ENCODE measurements at places on chromosomes 11 and 22. TPM values are rescaled to one million over a fixed set of nuclear protein-coding genes. Genes with fewer than 3 reads are reported as not detected.

- DNase-seq = no peak
Observed at GRCh38 chr11:46491661-46492330, 100.2 kb upstream of the CHRM4 start.

DNA sequence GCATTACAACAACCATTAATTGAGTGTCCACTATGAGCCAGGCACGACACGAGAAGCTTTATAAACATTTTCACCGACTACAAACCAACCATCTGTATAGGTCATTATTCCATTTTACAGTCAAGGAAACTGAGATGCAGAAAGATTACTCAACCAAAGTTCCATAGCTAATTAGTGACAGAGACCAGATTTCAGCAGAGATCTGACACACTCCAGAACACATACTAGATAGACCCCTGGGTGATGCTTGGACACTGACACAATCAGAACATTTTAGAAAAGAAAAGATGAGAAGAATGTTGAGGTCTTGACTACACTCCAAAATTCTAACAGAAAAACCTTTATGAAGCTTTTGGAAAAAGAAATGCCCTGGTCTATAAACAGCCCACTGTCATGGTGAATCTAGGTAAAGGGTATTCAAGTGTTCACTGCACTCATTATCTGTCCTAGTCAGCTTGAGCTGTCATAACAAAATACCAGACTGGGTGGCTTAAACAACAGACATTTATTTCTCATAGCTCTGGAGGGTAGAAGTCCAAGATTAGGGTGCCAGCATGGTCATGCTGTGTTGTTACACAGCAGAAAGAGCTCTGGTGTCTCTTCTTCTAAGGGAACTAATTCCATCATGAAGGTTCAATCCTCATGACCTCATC lies 89.0 kb downstream of the RELT start:
- DNase-seq = no peak

DNA sequence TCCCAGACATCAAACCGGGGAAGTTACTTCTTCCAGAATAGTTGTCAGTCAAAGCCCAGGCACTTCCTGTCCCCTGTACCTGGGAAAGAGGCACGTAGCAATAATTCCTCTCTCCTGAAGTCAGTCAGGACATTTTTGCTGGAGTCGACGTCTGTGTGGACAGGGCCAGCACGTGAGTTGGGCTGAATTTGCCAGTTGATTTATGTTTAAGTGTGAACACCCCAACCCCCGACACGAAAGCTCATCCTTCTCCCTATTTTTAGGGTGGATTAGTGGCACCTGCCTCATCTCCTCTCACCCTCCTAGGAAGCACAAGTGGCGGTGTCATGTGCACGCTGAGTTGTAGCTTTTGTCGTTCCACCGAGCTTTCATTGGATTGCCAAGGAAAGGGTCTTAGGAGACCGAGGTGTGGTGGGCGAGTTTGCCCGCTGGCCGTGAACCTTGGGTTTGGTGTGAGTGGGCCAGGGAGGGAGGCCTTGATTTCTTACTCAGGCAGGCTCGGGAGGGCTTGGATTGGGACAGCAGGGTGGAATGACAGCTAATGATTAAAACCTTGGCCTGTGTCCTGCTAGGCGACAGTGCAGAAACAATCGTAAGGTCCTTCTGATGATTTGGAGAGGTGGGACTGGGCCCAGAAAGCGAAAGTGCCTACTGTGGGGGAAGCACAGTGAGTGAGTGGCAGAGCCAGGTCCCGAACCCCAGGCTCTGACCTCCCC lies 87.0 kb upstream of the CRYBB3 start:
- DNase-seq = no peak

DNA sequence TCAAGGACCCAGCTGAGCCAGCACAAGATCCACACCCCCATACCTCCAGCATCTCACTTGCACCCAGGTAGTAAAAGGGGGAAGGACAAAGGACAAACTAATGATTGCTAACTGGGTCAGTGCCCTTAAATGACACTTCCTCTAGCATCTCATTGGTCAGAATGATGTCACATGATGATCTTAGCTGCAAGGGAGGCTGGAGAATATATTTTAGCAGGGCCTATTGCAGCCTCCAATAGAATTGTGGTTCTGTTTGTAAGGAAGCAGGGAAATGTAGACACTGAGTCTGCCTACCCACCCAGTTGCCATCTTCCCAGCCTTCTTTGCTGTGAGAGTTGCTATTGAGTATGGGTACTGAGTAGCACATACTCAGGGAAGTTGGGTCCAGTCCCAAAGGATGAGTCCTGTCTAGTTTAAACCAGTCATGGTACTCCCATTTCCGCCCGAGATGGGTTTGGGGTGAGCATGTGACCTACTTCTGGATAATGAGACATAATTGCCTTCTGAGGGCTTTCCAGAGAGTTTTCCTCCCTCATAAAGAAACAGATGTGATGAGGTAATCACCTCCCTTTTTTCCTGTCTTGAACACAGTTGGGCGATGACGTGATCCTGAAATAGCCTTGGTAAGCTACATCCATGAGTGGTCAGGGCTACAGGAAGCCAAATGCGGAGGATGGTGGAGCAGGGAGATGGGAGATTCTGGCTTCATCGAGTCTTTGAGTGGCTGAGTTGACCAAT lies 5.5 kb upstream of the DNAL4 start:
- no peak for DNase-seq

- no peak for DNase-seq
Observed at GRCh38 chr11:70740488-70740851, 342.1 kb downstream of the CTTN start.

SLC22A6 gene
- not detected for total RNA-seq

SLC15A3 gene
- 61.9 TPM for total RNA-seq

Measured in Peyer's patch (tissue), 4 donors.